HCEC 1CT (cell line): ENCODE measurements at places on chromosomes 7 and 10.
A peak's percentile ranks its signal among the peaks of the same experiment; 100 is the strongest.

DNA sequence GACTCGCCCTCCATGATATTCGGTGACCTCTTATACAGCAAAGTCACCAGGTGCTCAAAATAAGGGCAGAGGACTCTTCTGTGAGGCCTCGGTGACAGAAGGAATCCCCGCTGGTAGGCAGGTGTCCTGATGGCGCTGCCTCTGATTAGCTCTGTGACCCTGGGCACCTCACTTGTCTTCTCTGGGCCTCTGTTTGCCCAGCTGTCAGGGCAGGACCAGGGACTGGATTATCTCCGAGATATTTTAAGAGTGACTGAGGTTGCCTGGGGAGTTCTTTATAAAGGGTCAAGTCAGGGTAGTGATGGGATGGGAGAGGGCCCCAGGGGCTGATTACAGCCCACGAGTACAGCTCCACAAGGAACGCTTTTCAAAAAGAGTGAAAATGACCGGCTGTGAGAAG lies 70.9 kb upstream of the SAMD8 start:
- no peak for DNase-seq

DNA sequence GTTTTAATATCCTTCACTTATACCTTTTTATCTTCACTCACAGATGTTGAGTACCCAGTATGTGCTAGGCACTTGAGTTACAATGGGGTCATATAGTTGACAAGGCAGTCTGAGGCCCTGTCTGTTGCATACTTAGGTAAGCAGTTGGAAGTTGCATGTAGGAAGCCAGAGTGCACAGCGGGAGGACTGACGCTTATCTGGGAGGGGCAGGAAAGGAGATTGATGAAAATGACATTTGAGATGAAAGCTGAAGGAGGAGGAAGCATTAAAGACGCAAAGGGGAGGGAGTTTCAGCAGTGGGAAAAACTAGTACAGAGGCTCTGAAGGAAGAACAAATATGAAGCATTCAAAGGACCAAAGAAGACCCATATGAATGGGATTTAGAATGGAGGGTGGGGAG lies 266.2 kb downstream of the HTR7 start:
- DNase-seq: no peak

DNA sequence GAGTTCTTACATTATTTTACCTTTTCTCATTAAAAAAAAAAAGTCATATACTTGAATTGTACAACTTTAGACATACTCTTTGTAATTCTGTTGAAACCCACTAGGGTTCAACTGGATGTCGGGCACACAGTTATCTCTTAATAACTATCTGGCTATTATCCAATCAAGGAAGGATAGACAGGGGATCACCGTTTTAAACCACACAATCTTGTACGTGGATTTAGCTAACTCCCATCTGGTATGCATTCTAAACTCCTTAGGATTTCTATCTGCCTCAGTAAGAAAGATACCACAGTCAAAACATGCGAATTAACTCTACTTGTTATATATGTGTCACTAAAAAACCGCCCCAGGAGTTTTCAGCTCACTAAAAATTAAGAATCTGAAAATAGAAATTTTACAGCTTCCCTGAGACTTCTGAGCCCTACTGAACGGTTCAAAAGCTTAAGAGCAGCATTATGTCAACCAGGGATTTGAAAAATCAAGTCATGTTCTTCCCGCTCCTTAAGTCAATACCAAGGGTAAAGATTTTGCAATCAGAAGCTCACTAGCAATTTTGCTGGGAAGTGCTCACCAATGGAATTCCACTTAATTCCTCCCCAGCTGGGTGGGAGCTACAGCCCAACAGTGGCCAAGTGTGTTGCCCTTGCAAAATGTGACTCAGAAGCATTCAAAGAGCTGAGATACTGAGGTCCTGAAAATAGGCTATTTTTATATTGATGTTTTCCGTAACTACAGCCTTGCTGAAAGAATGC lies 267.0 kb downstream of the FRMD4A start:
- peak; percentile 65 for DNase-seq

DNA sequence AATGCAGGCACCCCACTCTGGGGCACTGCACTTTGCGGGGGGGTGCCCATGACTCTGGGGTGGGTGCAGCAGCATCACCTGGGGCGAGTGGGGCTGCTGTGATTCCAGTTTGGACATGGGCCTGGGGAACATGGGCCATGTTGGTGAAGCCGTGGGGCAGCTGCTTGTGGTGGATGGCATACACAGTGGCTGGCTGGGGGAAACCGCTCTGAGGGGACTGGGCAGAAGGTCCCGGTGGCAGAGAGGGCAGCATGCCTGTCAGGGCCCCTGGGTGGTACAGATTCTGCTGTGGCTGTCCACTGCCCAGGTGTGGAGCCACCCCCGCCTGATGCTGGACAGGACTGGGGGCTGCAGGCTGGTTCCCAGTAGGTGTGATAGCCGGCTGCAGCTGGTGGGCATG lies 57.2 kb downstream of the LRRC72 start:
- DNase-seq: no peak

- DNase-seq: peak; percentile 52
Observed at GRCh38 chr10:52525761-52526160, 211.7 kb downstream of the DKK1 start.

DNA sequence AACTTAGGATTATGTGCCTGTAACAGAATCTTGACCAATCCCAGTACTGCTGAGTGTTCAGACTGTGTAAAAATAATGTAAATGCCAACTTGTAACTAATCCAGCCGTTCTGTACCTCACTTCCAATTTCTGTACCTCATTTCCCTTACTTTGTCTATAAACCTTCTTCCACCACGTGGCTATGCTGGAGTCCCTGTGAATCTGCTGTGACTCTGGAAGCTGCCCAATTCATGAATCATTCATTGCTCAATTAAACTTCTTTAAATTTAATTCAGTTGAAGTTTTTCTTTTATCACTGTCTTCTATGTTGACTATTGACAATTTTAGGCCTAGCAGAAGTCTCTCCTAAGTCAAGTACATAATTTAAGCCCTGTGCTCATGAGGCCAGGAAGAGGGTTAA lies 215.3 kb upstream of the RHOBTB1 start:
- peak; percentile 37 for DNase-seq

DNA sequence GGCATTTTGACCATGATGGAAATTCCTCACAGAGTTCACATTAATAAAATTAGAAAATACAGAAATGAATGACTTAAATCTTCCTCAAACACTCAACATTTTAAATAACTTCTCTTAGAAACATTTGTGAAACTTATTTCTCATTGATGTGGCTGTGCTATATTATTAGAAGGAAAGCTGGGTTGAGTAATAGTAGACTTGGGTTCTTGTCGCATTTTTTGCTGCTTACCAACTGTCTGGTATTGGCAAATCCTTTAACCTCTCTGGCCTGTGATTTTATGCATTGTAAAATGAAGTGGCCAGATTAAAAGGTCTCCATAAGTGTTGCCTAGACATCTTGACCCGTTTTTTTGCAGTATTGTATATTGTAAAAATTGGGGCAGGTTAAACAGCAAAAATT lies 66.5 kb downstream of the VPS50 start:
- DNase-seq: peak; percentile 44

DNA sequence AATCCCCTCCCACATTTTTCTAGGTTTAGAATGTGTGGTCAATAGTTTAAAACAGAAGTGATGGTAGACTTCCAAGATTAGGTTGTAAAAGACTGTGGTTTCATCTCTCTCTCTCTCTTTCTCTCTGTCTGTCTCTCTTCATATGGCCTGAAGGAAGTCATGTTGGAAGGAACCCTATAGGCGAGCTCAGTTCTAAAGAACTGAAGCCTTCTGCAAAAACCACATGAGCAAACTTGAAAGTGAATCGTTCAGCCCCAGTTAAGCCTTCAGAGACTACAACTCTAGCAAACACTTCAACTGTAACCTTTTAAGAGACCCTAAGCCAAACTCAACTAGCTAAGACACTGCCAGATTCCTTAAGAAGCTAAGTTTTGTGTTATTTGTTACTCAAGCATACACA lies 707.5 kb upstream of the LRRTM3 start:
- DNase-seq: no peak

DNA sequence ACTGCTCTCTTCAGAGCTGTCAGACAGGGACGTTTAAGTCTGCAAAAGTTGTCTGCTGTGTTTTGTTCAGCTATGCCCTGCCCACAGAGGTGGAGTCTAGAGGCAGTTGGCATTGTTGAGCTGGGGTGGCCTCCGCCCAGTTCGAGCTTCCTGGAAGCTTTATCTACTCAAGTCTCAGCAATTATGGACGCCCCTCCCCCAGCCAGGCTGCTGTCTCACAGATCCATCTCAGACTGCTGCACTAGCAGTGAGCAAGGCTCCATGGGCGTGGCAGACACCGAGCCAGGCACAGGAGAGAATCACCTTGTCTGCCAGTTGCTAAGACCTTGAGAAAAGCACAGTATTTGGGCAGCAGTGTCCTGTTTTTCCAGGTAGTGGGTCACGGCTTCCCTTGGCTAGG lies 98.1 kb downstream of the SDHAF3 start:
- DNase-seq: no peak

DNA sequence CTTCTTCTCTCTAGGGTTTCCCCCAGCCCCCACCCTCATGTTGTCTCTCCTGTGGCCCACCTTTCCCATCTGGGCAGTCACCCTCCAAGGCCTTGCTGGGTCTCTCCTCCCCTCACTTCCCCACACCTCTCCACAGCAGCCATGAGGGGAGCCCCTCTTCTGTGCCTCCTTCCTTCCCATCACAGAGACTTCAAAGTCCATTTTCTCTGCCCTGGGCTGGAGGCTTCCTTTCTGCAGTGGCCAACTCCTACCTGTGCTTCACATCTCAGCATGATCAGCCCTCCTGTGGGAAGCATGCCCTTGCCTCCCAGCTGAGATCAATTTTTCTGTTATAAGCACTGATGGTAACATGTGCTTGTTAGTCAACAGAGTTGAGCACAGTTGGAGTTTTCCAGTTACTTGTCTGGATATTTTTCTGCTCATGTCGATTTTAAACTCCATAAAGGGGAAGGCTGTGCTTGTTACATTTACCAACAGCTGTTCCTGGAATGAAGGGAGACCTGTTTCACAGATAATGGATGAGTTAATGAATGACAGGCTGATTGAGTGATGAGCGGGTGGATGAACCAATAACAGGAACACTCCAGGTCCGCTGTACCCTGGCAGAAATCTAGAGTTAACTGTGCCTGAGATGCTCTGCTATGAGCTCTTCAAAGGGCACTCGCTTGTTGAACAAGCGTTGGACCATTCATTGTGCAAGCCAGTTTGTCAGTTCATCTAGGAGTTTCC lies 71.4 kb upstream of the PRSS58 start:
- DNase-seq: no peak

- DNase-seq: no peak
Observed at GRCh38 chr10:76150876-76151288, 719.5 kb downstream of the LRMDA start.

DNA sequence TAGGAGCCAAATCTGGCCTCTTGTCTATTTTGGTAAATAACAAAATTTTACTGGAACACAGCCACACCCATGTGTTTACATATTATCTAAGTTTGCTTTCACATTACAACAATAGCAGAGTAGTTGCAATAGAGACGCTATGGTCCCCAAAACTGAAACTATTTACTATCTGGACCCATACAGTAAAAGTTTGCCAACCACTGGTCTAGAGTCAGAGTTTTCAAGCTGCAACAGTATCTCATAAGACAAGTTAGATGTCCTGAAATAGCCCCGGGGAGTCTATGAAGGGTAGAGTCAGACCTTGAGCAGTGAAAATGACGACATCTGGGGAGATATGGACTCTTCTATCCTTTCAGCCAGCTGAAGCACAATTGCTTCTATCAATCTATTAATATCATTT lies 74.2 kb downstream of the CTNNA3 start:
- DNase-seq: no peak

GRCh38 chr10:25966844-25967243 lies 32.8 kb downstream of the MYO3A start:
- no peak for DNase-seq

- DNase-seq: no peak
Observed at GRCh38 chr7:50594734-50595485, 29.7 kb upstream of the DDC start.

DNA sequence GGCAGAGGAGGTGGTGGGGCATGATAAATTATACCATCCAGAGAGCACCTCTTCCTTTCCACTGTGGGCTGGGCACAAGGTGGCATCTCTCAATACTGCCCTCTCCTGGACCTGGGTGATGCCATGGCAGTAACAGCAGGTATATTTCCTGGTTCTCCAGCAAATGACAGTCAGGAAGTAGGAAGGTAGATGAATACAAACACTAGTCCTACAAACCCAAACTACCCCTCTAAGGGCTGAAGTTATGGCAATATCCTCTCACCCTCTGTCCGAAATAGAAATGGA lies 1004.9 kb downstream of the KCNMA1 start:
- DNase-seq: peak; percentile 3

- peak; percentile 2 for DNase-seq
Observed at GRCh38 chr7:130669085-130669700, 645 bp upstream of the COPG2 start.

GRCh38 chr7:139471740-139472353 lies 11.6 kb downstream of the KLRG2 start:
- peak; percentile 49 for DNase-seq

DNA sequence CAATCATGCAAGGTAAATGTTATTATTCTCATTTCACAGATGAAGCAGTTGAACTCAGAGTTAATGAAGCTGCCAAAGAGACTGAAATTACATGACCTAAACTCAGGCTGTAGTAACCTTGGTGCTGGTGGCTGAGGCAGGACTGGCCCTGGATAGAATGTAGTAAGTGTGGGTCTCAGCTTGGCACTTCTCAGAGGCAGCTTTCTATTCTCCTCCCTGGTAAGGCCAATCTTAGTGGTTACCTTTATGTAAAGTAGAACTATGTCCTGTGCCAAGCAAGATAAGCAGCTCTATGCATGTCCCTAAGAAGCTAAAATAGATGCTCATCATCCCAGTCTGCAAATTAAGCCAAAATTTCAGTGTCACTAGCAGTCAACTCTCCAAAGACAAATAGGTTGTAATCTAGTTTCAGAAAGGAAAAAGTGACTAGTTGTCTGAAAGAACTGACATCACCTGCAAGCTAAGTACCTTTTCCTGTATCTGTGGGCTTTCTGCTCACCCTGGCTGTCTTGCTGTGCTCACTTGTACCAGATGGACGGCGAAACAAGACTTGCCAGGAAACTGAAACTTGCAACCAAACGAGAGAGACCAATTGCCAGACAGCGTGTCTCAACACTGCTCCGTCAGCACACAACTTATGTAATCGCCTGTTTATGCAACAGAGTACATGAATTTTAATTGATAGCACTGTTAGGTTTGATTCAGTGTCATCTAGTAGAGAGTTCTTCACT lies 43.7 kb downstream of the CH25H start:
- peak; percentile 38 for DNase-seq

GRCh38 chr10:102191956-102192355 lies 34.1 kb upstream of the ELOVL3 start:
- DNase-seq: no peak

GRCh38 chr10:123573236-123574108 lies 92.7 kb upstream of the GPR26 start:
- no peak for DNase-seq

GRCh38 chr7:29158795-29159423 lies 12.6 kb upstream of the CPVL start:
- DNase-seq: no peak

- no peak for DNase-seq
Observed at GRCh38 chr7:111041577-111041976, 49.4 kb upstream of the LRRN3 start.

DNA sequence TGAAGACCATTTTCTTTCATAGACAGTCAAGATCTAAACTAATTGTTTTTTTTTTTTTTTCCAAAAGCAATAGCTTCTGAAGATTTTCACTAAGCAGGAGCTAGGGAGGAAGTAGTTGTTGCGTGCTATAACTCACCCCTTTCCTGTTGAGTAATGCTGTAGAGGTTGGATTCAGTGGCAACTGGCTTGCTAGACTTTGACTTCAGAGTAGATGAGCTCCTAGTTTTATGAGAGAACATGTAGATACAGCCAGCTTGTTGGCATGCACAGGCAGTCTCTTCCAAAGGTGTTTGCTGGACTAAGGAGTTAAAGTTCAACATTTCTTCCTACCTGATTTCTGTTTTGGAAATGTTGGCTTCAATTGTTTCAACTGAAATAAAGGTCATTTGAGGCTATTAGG lies 66.2 kb upstream of the MXI1 start:
- peak; percentile 32 for DNase-seq
